HS-27A (cell line): ENCODE measurements at places on chromosomes 12 and 14.
A peak's percentile ranks its signal among the peaks of the same experiment; 100 is the strongest.

GRCh38 chr14:71237556-71237955 is 330.3 kb downstream of the PCNX1 start:
- no peak for DNase-seq

DNA sequence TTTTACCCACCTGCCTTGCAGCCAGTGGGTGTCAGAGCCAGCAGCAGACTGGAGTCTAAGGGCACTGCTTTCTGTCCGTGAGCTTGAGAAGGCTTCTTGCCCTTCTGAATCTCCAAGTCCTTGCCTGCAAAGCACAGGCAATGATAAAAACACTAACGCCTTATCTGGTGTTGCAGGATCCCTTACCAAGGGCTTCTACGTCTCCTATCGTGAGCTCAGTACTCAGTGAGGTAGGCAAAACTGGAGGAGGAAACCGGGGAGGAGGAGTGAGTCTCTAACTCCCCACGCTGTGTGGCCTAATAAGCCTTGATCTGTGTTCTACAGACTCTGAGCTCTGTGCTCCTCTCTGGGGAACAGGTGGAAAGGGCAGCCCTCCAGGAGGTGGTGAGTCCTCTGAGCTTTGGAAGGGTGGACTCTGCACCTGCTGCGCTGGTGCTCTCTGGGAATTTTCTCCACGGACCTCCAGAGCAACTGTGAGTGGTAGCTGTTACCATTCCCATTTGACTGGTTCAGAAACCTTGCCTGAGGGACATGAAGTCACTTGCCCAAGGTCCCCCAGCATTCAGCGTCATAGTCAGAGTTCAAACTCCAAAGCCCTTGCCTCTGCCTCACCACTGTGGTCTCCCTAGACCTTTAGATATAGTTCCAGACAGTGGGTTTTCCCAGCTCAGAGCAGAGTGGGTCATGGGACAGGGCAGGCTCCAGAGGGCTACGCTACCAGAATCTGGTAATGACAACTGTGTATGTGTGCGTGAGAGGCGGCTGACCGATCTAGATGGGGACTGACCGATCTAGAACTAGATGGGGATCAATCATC is 7.0 kb upstream of the MARK3 start:
- no peak for DNase-seq

- no peak for DNase-seq
These were observed 52.2 kb downstream of the CHST11 start for GRCh38 chr12:104508752-104509446.

DNA sequence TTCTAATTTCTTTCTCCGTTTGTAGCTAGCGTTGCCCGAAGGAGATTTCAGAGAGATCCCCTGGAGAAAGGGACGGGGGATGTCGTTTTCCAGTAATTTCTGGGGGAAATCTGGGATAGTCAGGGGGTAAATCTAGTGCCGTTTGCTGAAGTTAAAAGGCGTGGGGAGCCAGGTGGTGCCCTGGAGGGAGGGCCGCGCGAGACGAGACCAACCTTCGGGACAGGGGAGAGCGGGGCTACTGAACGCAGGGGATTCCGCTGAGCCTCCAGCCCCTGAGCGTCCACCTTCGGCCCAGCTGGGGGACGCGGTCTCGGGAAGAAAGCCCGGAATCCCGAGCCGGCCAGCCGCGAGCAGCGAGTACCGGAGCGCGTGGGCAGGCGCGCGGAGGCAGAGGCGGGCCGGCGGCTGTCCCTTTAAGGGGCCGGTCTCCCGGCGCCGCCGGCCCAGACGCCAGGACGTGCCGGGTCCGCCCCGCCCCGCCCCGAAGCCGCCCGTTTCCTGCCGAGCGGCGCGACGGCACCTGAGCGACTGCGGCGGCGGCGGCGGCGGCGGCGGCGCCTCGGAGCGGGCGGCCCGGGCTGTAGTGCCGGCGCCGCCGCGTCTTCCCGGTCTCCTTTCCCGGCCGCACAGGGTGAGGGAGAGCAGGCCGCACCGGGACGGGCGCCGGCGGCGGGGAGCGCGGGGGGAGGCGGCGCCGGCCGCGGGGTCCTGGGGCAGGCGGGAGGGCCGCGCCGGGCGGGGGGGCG is at the start of gene KTN1:
Gene KTN1, plus strand, starts transcription at position 484 of the 746 bp plus-strand sequence. CDS start 31,842 bp downstream, outside the sequence.
- DNase-seq = peak; percentile 50

DNA sequence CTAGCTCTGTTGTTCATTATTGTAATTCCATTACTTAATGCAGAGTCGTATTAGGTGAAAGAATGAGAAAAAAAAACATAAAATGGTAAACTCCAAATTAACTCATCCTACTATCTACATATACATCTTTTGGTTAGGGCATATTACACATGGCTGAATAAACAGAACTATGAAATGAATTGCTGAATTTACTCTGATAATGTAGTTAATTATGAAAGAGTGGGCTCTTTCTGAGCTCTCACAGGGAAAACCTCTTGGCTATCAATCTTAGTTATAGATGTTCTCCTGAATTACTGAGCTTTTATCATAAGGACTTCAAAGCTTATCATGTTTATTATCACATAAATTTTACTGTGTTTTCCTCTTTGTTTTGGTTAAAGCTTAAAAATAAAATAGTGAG is 798.5 kb upstream of the MDGA2 start:
- no peak for DNase-seq

DNA sequence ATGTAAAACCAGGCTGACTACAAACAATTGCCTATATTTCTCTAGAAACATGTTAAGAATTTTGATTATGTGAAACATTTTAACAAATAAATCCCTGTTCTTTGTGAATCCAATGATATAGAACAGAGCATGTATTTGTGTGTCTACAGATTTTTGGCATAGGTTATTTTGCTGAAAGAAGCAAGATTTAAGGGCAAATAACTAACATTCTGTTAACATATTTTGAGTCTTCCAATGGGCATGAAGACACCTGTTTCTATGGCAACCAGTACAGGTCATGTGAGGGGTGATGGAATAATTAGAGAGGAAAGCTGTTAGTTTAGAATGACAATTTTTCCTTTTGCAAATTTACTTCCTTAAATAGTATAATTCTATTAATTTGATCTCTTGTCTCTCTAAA is 8.8 kb downstream of the ART4 start:
- DNase-seq = no peak

- no peak for DNase-seq
These were observed 941 bp upstream of the STAB2 start for GRCh38 chr12:103586132-103586531.

- no peak for DNase-seq
These were observed 133.4 kb upstream of the RAP1B start for GRCh38 chr12:68477261-68477772.

DNA sequence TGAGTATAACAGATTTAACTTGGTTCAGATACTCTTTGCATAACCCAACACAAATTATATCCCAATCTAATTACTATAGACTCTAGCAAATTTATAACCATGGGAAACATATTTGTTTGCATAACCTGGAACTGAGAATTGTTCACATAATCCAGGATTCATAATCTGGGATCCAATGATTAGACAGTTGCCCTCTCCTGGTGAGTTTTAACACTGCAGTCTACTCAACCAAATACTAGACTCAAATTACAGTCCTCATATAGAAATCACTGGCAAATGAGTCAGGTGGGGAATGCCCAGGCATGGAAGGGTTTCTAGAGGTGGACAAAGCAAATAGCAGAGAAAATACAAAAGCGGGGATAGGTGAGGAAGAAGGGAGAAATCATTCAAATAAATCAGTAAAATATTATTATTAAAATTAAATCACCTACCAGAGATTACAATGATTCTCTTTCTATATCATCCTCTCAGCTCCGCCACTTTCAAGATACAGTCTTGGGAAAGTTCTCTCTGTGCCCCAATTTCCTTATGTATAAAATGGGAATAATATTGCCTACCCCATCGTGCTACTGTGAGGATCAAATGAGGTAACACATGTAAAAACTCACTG is 9.4 kb downstream of the GCH1 start:
- DNase-seq = peak; percentile 45

DNA sequence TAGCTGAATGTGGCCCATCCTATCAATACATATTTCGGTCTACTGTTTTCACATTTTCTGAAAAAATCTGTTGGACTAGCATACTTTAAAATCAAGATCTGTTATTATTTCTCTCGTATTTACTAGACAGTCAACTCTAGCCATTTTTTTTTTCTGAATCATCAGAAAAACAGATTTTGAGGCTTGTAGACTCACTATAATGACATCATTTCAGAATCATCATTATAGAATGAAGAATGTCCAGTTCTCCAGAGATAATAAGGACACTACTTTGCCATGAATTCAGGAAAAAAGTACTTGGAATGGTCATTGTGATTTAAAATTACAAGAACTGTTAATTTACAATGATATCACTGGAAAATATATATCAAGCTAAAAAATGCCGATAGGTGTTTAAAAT is 589.8 kb downstream of the KCNH5 start:
- DNase-seq = no peak

DNA sequence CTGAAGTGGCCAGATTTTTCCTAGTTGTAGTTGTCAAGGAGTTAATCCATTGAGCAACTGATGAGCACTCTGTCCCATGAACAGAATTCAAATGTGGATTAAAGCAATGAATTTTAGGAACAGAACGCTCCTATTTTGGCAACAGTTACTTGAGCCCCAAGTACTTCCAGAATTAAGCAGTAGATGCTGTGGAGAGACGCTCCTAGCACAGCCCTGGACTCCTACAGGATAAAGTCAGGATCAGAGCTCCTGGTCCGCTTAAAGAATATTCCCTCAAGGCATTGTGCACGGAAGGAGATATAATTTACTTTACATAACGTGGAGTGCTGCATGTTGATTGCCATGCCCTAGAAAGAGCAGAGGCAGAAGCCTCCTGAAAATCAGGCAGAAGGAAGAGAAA is 53.4 kb downstream of the FLRT2 start:
- no peak for DNase-seq

- DNase-seq = no peak
These were observed 6.4 kb downstream of the EDDM3A start for GRCh38 chr14:20751963-20752562.

GRCh38 chr12:100166232-100166631 is 23.6 kb upstream of the BLTP3B start:
- DNase-seq = no peak

GRCh38 chr12:45557016-45557415 is 172.5 kb upstream of the ARID2 start:
- no peak for DNase-seq

GRCh38 chr12:122483969-122484368 is 16.8 kb downstream of the ZCCHC8 start:
- DNase-seq = no peak

DNA sequence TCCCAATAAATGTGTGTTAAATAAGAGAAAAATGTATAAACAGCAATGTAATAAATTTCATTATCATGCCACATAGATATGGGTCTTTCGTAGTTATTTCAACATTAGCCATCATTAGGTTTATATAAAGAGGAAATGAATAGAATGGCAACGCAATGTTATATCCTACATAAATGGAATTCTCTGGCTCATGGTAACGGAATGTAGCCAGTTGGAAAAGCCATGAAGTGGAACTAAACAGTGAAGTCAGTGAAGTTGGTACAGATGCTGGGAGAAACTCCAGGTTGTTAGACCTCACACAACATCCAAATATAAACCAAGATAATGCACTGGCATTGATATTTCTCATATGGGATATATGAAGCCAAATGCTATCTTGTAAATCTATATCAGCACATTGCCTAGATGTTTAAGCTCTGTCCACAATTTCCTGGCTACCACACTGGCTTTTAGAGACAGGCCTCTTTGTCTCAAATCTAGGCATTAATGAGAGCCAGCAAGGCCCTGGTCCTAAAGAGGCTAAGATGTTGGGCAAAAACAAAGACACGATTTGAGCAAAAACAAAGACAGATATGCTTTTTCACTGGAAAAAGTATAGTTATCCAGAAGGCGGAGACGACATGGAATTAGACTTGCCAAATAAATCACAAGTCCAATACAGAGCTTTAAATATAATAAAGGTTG is 861.0 kb downstream of the RPS29 start:
- no peak for DNase-seq

DNA sequence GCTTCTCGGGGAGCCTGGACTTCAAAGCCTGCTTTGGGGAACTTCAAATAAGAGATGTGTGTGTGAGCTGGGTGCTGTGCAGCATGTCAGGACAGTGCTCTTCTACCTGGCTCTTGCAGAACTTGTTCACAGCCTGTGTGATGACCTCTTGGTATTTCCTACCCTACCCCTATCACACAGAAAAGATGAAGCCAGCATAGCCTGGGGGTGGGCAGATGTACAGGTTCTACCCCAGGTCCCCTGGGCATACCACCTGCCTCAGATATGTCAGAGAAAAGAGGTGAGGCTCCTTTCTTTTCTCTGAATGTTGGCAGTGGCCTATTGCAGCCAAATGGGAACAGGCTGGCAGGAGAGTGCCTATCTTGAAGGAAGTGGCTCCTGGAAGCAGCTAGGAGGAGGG is 111.7 kb upstream of the ALG10B start:
- no peak for DNase-seq

DNA sequence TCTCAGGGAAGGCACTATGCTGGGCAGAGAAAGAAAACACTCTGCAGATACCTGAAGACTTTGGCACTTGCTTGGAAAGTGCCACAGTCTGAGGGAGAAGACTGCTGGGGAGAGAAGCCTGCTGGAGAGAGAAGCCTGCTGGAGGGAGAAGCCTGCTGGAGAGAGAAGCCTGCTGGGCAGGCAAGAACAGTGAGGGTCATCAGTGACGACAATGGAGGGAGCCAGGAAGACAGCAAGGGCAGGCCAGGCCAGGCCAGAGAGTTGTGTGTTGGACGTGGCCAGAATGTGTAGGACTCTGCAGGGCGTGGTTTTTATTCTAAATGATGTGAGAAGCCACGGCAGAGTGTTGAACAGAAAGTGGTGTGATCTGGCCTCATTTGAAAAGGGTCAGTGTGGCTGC is 185.3 kb upstream of the ABCD2 start:
- DNase-seq = no peak

GRCh38 chr12:39538679-39539104 is 80.9 kb downstream of the ABCD2 start:
- DNase-seq = no peak

DNA sequence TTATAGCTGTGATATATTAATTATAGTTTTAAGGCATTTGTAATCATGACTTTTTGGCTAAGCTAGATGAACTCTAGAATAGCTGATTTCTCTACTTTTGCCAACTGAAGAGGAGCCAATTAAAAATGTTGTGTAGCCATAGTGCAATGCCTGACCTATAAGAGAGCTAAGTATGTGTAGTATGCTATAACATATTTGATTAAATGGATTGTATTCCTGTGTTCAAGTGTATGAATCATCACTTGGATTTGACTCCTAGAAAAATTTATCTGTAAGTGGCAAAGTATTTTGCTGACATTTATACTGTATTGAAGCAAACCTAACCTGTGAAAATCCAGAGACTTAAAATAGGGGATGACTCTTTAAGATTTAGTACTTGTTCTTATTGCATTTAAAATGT is 34.2 kb downstream of the PCNX4 start:
- DNase-seq = no peak

DNA sequence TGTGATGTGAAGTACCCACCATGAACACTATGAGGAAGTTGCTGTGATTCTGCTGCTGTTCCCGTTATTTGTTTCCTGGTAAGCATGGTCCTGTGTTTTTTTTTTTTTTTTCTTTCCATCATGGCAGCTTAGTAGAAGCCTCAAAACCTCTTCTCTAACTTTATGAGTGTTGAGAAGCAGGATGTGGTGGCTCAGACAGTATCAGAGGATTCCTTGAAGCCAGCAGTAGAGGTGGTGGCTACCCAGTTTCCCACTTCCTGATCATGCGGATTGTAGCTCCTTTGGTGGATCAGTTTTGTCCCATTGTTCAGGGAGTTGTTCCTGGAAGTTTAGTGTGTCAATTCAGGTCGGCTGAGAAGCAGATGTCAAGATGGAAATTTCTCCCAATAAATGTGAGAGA is 175.8 kb downstream of the ATP23 start:
- no peak for DNase-seq

- no peak for DNase-seq
These were observed 25.5 kb downstream of the DIO3 start for GRCh38 chr14:101586531-101587430.

GRCh38 chr12:110561471-110562201 is 21.5 kb downstream of the PPTC7 start:
- no peak for DNase-seq
